ENCODE measurements at places on chromosomes 7 and 10.

DNA sequence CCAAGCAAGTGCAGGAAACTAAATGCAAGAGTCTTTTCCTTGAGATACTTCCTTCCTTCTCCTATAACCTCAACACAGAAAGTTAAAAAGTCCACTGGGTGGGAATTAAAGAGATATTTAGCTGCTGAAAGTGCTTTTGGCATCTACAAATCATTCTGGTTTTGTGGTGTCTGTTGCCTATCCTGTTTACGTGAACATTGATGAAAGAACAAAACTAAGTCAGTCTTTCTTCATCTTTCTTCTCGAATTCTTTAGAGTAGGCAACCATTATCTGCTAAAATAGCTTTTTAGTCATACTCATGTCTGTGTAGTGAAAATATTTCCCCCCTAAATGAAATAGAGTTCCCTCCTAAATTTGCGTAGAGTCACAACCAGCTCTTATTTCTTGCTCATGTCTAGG is 838.6 kb downstream of the GATA3 start:
- DNase-seq: no peak

- no peak for DNase-seq
These were observed 209.7 kb downstream of the MACC1 start for GRCh38 chr7:20007510-20007909.

DNA sequence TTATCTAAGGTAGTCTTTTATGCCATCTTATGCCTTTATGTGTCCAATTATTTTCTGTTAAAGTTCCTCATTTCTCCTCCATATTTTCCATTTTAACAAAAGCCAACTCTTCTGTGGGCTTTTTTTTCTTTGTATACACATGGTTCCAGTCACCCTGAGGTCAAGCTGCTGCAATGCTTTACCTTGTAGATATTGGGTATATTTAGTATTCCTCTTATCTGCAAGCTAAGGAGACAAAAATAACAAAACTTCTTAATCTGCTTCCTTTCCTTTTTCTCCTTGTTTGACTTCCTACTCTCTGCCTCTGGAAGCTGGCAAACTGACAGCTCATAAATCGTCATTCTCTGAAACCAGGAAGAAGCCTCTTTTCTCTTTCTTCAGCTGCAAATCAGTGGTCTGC is 885.0 kb upstream of the LRRN3 start:
- no peak for DNase-seq

- DNase-seq: no peak
These were observed 182.1 kb downstream of the CHCHD3 start for GRCh38 chr7:132899833-132900232.

DNA sequence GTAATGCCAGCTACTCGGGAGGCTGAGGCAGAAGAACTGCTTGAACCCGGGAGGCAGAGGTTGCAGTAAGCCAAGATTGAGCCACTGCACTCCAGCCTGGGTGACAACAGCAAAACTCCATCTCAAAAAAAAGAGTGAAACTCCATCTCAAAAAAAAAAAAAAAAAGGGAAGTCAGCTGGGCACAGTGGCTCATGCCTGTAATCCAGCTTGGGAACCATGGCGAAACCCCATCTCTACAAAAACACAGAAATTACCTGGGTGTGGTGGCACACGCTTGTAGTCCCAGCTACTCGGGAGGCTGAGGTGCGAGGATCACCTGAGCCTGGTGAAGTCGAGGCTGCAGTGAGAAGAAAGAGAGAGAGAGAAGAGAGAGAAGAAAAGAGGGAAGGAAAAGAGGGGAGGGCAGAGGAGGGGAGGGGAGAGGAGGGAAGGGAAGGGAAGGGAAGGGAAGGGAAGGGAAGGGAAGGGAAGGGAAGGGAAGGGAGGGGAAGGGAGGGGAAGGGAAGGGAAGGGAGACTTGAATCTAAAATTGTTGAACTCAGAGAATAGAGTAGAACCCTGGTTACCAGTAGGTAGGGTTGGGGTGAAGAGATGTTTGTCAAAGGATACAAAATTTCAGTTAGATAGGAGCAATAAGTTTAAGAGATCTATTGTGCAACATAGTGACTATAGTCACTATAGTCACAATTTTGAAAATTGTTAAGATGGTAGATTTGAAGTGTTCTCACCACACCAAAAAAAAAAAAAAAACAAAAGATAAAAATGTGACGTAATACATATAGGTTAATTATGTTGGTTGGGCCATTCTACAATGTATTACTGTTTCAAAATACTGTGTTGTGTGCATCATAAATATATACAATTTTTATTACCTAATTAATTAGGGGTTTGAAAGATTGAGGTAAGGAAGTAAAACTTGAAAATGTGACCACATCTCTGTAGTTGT is 2.5 kb downstream of the SLC16A9 start:
- no peak for DNase-seq

DNA sequence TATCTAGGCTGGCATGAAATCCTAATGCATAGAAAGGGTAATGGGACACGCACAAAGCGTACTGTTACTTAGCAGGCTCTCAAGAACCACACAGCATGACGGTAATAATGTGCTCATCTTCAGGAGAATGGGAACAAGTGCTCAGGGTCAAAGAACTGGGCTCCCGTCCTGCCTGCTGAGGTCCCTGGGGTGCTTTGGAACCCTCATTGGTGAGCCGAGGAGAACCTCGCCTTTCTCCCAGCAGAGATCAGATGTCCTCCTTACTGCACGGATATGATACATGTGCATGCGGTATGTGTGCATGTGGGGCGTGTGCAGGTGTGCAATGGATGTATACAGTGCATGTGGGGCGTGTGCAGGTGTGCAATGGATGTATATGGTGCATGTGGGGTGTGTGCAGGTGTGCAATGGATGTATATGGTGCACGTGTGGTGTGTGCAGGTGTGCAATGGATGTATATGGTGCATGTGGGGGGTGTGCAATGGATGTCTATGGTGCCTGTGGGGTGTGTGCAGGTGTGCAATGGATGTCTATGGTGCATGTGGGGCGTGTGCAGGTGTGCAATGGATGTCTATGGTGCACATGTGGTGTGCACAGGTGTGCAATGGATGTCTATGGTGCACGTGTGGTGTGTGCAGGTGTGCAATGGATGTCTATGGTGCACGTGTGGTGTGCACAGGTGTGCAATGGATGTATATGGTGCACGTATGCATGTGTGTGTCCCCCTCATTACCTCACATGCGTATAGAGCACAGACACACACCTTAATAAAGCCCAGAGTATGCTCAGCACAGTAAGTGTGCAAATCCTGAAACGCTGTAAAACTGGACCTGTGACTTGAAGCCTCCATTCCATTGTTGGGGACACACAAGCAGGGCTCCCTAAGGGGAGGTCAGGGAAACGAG is 336.3 kb downstream of the PTPRN2 start:
- no peak for DNase-seq

DNA sequence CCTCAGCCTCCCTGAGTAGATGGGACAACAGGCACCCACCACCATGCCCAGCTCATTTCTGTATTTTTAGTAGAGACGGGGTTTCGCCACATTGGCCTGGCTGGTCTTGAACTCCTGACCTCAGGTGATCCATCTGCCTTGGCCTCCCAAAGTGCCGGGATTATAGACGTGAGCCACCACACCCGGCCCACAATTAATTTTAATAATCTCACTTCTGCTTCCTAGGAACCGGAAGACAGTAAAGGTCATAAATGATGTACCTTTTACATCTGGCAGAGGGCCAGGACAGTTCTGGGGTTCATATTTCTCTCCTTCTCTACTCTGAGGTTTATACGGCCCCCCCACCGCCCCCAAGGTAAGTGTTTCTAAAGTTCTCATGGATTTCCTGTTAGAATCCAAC is 31.2 kb upstream of the AOAH start:
- DNase-seq: no peak

DNA sequence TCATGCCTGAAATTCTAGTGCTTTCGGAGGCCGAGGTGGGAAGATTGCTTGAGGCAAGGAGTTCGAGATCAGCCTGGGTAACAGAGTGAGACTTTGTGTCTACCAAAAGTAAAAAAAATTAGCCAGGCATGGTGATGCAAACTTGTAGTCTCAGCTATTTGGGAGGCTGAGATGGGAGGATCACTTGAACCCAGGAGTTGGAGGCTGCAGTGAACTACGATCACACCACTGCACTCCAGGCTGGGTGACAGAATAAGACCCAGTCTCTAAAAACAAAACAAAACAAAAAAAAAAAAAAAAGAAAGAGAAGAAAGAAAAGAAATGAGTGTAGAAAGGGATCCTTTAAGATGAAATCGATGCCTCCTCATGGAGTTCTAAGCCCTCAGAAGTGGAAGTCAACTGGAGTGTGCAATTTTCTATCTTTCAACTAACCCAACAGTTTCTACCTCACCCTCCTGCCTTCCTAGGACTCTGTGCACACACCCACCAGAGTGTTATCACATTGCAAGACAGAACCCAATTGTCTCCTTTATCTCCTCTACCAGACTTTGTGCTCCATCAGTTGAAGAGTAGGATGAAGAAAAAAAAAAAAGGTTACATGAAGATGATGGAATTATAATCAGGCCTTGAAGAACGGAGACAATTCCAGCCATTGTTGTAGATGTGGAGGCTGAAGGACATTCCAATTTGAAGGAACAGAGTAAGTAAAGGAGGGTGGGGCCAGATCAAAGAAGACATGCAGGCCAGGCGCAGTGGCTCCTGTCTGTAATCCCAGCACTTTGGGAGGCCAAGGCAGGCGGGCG is 26.9 kb downstream of the NYAP1 start:
- DNase-seq: no peak

DNA sequence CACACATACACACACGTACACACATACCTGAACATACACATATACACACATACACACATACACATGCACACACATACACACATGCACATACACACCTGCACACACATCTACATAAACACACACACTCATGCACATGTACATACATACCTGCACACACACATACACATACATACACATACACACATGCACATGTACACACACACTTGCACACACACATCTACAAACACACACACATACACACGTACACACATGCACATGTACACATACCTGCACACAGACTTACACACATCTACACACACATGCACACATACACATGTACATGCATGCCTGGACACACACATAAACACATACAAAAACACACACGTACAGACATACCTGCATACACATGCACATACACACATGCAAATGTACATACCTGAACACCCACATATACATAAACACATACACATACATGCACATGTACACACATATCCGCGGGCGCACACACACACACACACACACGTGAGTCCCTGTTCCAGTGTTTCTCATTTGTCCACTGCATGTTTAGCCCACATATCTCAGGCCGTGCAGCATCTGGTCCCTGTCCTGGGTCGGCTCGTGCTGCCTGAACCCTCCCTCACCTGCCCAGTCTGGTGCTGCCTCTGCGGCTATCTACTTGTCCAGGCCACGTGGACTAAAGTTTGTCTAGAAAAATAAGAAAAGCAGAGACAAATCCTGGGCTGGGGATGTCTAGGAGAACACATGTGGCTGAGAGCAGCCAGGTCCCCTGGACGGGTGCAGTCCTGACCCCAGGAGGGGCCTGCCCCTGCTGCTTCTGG is 238.7 kb downstream of the TCERG1L start:
- DNase-seq: no peak

DNA sequence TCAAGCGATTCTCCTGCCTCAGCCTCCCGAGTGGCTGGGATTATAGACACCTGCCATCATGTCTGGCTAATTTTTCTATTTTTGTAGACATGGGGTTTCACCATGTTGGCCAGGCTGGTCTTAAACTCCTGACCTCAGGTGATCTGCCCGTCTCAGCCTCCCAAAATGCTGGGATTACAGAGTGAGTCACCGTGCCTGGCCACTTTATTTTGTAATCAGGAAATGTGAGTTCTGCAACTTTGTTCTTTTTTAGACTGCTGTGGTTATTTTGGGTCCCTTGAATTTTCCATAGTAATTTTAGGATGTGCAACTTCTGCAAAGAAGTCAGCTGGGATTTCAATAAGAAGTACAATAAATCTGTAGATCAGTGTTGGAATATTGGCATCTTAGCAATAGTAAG is 96.8 kb downstream of the CYTH3 start:
- DNase-seq: peak; percentile 77

DNA sequence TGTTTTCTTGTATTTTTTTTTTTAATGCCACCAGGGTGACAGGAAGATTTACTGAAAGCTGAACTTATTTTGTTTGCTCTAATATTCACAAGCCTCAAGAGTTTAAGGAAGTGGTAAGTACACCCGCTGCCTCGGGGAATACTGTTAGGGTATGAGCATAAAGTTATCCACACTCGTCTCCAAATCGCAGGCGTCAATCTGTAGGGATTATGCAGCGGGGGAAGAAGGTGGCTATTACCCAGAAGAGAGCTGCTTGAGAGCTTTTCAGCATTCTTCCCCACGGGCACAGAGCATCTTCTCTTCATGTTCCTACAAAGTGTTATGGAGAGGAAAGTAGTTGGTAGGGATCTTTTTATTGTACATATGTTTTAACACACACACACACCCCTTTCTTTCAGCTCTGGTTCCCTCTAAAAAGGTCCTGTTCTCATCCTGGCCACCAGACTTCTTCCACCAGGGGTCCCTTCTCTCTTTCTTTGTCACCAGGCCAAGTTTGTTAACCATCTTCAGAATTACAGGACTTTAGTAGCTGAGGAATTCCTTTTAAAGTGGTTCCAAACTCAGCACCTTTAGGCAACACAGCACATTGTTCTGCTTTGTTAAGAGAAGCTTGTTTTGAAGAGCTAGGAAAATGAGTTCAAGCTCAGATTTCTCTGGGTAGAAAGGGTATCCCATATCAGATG is 411.6 kb upstream of the GALNT17 start:
- DNase-seq: no peak

DNA sequence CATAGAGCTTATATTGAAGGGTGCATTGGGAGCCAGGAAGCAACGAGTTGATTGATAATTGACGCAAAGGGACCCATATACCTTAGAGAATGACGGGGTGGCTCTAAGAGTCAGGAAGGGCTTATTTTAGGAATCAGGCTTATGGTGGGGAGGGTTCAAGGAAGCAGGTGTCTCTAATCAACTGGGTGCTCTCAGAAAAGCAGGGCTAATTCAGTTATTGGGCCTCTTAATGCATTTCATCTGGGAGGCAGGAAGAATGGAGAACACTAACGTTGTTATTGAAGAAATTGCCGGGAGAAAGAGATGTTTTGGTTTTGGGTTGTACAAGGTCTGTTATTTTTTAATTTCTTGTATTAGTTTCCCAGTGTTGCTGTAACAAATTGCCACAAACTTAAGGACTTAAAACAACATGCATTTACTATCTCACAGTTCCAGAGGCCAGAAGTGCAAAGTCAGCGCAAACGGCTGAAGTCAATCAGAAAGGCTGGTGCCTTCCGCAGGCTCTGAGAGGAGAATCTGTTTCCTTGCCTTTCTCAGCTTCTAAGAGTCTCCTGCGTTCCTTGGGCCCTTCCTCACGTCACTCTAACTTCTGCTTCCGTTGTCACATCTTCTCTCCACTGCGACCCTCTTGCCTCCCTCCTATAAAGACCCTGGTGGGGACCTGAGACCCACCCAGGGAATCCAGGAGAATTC is 328.4 kb upstream of the C7orf33 start:
- DNase-seq: no peak

All from GM23248 (cell line).